Cardiac fibroblast (primary cell): ENCODE measurements at places on chromosomes 1 and 21.

DNA sequence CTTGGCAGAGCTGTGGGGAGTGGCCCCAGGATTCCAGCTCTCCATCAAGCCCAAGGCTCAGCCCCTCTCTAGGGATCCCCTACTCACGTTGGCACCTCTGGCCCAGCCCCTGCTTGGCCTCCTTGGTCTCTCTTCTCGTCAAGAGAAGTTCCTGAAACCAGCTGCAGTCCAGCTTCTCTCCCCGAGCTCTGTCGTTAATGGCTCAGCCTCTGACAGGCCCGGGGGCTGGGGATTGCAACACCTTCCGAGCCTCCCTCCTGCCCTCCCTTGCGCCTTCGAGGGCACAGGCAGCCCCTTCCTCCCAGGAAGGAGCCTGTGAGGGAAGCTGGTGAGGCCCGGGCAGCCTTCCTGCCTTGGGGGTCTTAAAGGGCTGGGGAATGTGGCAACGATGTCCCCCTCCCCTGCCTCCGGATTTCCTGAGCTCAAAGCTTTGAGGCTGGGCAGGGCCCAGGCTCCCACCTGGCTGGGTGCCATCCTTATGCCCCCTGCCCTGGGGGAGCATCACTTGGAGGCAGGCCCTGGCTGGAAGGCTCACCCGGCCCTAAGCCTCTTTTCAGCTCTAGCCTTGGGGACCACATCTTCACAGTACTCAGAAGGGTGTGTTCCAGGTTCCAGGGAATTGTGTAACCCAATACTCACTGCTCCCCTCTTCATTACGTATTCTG, at the start of gene CSF3R:
CSF3R (minus strand) TSS at position 190 of the 665 bp plus-strand sequence. CDS start 3,417 bp downstream, outside the sequence.
- no peak for DNase-seq

- DNase-seq: no peak
Observed at GRCh38 chr1:20112279-20113000, 6.9 kb downstream of the PLA2G2D start.

DNA sequence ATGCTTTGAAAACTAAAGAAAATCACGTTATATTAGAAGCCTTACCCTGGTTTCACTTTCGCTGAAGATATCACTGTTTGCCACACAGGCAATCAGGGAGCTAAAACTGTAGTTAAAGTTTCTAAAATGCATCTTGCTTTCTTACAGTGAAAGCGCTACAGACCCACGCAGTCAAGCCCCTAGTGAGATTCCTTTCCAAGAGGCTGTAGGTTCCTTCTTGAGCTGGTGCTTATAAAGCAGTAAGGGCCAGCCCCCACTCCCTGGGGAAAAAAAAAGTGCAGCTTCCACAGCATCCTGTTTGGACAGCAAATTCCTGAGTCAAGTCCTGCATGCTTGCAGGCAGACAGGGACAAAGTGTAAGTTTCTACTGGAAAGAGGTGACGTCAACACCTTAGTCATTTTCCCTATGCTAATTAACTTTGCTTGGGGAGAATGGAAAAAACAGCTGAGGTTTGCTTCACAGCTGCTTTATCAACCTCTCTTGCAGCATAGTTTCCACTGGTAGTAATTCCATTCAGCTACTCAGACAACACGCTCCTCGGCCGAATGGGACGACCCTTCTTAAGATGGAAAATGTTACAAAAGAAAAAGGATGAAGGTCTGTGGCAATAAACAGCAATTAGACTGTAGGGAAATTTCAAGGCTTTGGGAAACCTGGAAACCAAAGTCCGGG, 14.7 kb upstream of the KCNE1 start:
- DNase-seq: peak; percentile 100

- no peak for DNase-seq
Observed at GRCh38 chr1:26290882-26291261, 11.0 kb downstream of the SH3BGRL3 start.
